GM19239 (cell line): ENCODE measurements at places on chromosomes 1 and 21.

DNA sequence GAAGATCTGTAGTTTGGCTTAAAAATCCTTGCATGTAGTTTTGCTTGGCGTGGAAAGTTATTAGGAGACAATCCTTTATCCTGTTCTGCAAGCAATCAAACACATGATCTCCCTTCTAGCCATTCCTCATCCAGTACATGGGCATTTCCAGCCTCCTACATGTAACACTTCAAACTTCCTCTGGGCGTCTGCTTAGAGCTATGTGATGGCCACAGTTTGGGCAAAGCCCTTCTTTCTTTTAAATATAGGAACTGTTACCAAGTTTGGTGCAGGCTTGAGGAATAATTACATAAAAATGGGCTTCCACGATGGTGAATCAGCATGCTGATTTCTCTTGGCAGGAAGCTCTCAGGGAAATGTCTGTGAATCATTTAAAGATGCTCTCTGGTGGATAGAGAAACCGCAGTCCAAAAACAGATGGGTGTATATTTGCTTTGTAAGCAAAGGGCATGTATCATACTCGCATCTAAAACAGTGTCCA, 176.9 kb upstream of the FMN2 start:
- DNase-seq: no peak

- no peak for DNase-seq
These were observed 4.0 kb upstream of the IFI16 start for GRCh38 chr1:159005676-159006075.

DNA sequence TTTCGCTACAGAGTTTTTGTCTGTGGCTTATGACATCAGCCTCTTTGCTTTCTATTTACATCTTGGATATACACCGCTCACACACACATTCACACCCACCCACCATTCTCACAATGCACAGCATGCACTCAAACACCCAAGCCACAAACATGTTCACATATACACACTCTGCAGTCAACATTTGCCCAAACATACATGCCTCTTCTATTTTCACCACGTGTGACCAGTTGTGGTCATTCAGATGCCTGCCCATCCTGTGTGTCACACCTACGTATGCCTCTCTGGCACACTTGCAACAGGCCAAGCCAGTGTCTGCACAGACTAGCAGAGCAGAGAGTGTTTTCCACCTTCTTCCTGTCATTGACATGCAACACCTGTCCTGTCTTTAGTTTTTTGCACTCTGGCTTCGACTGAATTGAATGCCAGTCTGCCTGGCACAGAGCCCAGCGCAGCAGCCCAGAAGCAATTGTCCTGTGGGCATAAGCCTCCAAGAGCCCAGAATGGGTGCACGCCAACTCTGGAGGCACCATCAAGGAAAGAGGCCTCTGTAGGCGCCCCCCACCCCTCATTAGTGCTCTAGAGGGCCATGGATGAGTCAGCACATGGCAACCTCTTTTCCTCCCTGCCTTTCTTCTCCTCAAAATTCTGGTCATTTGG, 37.7 kb upstream of the LRRN2 start:
- DNase-seq: no peak

DNA sequence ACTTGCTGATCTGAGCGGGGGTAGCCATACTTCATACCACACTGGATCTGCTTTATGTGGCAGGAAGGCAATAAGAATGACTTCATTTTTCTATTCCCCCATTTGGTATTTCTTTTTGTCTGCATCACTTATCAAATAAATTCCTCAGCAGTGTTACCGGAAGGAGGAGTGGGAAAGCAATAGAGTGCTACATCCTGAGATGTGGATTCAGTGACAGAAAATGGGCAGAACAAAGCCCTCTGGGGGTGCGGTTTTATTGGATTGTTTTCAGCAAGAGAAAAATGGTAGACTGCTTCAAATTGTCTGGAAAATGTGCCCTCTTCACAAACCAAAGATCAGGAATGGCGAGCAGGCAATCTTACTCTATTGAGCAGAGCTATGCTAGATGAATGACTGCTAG, 751.9 kb upstream of the NEGR1 start:
- DNase-seq: no peak

- no peak for DNase-seq
These were observed 248.1 kb upstream of the DEPDC1 start for GRCh38 chr1:68745011-68745410.

DNA sequence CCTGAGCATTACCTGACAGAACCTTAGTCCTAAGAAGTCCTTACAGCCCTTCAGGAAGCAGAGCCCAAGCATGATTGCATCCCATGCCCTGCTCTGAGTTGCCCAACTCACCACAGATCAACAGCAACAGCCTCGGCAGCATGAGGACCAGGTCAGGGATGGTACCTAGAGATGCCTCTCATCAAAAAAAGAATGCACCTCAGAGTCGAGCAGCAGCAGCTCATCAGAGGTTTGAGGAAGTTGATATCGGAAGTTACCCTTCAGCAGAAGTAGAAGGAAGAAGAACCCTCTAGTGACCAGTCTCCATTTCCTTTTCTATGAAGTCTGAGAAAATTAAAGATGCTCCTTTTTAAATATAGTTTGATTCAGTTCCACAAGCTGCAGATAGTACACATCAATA, at the start of gene FCRL1:
FCRL1 (minus strand) TSS at position 225 of the 400 bp plus-strand sequence; CDS start at position 142, 83 bp downstream.
- DNase-seq: no peak

DNA sequence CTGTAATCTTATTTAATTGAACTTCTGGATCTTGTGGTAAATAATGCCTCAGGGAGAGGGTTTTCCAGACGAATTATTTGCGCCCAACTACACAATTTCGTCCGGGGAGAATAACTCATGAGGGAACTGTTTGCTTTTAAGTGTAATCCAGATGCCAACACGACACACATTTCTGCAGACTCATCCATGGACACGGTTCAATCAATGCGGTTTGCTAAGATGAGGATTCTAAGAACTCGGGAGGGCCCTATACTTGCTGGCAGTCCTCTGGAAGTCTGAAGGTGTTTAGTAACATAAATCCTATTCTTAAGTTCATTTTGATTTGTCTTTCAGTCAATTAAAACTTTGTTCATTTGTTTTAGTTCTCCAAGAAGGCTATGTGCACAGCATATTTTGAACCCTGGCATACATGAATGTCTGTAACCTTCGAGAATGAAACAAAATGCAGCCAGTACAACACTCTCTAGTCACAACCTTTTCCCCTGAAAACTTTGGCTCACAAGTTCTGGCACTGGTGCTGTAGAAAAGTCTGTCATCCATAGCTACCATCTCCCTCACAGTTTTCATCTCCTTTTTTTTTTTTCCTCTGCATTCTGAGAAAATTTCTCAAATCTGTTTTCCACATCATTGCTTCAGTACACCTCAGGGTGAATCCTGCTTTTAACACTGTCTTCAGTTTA, 38.8 kb downstream of the DIPK1A start:
- DNase-seq: no peak

- DNase-seq: no peak
These were observed 300.7 kb upstream of the SNX7 start for GRCh38 chr1:98360864-98361263.

DNA sequence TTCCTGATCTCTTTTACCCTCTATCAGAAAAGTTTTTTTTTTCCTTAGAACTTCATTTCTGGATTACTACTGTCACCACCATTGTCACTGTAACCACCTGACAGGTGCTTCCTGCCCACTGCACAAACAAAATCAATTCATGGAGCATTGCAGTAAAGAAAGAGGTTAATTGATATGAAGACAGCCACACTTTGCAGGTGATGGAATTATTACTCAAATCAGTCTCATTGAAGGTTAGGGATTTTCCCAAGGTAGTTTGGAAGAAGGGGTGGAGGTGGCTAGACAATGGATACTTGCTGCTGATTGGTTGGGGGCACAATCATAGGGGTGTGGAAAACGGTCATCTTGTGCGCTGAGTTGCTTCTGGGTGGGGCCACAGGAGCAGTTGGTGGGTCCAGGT, 230.8 kb upstream of the CACYBP start:
- no peak for DNase-seq

DNA sequence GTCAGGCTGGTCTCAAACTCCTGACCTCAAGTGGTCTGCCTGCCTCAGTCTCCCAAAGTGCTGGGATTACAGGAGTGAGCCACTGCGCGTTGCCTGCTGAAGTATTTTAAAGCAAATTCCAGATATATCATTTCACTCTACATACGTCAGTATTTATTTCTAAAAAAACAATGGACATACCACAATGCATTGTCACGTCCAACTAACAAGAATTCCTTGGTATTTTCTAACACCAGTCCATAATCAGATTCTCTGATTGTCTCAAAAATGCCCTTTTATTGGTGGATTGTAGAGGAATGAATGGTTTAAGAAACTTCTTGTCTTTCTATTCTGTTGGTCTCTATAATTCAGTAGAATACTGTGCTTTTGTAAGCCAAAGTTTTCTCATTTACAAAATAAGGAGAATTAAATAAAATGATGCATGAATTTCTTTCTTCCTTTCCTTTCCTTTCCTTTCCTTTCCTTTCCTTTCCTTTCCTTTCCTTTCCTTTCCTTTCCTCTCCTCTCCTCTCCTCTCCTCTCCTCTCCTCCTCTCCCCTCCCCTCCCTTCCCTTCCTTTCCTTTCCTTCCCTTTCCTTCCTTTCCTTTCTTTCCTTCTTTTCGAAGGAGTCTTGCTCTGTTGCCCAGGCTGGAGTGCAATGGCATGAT, 55.8 kb downstream of the VPS13D start:
- no peak for DNase-seq

GRCh38 chr1:38839363-38839762, 20.2 kb downstream of the RRAGC start:
- DNase-seq: no peak

DNA sequence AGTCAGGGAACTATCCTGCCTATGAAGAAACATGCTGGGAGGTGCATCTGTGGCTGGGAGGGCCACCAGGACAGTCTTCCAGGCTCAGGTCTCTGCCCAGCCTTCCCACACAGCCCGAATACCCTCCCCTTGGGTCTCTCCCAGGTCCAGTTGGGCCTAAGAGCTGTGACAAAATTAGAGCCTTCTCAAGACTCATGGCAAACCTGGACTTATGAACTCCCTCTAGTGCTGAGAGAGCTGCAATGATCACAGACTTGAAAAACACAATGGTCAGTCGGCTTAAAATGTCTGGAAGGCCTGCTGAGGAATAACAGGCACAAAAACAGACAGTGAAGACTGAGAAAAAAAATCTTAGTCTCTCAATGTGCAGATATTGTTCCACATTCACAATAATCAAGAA, 325.1 kb downstream of the BRINP2 start:
- DNase-seq: no peak

GRCh38 chr1:46569116-46569515, 17.7 kb upstream of the KNCN start:
- no peak for DNase-seq

- DNase-seq: no peak
These were observed 18.9 kb upstream of the NID1 start for GRCh38 chr1:236083650-236084385.

DNA sequence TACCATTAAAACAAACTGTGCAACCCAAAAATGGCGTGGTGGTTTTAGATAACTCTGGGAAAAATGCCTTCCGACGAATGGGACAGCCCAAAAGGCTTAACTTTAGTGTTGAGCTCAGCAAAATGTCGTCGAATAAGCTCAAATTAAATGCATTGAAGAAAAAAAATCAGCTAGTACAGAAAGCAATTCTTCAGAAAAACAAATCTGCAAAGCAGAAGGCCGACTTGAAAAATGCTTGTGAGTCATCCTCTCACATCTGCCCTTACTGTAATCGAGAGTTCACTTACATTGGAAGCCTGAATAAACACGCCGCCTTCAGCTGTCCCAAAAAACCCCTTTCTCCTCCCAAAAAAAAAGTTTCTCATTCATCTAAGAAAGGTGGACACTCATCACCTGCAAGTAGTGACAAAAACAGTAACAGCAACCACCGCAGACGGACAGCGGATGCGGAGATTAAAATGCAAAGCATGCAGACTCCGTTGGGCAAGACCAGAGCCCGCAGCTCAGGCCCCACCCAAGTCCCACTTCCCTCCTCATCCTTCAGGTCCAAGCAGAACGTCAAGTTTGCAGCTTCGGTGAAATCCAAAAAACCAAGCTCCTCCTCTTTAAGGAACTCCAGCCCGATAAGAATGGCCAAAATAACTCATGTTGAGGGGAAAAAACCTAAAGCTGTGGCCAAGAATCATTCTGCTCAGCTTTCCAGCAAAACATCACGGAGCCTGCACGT, 82.1 kb downstream of the PRDM2 start:
- no peak for DNase-seq

DNA sequence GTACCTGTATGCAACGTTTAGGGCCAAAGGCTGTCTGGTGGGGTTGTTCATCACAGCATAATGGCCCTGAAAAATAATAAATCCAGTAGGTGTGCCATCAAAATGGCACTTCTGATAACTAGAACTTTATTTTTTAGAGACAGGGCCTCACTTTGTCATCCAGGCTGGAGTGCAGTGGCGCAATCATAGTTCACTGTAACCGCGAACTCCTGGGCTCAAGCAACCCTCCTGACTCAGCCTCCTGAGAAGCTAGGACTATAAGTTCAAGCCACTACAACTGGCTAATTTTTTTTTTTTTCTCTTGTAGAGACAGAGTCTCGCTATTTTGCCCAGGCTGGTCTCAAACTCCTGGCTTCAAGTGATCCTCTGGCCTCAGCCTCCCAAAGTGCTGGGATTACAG, 4.7 kb downstream of the SNAPIN start:
- DNase-seq: no peak

GRCh38 chr1:202742496-202742895, 32.2 kb upstream of the SYT2 start:
- DNase-seq: no peak

DNA sequence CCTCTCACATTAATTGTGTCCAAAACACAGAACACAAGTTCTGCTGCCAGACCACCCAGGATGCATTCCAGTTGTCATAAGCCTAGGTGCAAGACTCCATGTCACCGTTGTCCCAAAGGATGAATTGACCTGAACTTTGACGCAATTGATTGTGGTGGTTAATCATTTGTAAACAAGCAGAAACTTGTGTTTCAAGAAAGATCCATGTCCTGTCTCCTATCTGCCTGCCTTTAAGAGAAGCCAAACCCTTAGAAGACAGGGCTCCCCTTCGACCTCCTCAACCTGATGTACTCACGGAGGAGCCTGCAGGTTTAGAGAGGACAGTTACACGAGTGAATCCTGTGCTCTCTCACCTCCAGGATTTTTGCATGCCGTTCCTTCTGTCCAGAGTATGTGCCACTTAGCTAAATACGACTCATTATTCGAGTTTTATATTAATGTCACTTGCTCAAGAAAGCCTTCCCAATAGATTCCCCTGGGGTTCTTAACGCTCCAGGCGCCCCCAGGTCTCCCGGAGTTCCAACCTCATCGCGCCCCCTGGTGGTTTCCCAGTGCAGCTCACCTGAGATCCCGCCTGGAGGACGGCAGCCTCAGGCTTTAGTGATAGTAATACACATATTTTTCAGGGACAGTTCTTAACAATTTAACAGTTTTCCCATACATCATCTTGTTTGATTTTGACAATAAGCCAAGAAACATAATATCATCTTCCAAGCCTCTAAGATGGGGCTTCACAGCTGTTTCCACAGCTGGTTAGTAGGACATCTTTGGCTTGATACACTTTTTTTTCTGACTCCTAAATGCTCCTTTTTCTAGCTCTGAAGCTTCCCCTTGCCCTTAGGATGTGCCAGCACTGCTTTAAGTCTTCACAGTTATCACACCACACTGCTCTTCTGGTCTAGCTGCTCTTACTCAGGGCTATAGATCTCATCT, 2.4 kb upstream of the C8B start:
- no peak for DNase-seq
